ENCODE measurements at places on chromosomes 6 and 20. TPM values are rescaled to one million over a fixed set of nuclear protein-coding genes. Genes with fewer than 3 reads are reported as not detected.

C20orf202 gene
- total RNA-seq, result not detected

EYA2 gene
- total RNA-seq, result not detected

DNA sequence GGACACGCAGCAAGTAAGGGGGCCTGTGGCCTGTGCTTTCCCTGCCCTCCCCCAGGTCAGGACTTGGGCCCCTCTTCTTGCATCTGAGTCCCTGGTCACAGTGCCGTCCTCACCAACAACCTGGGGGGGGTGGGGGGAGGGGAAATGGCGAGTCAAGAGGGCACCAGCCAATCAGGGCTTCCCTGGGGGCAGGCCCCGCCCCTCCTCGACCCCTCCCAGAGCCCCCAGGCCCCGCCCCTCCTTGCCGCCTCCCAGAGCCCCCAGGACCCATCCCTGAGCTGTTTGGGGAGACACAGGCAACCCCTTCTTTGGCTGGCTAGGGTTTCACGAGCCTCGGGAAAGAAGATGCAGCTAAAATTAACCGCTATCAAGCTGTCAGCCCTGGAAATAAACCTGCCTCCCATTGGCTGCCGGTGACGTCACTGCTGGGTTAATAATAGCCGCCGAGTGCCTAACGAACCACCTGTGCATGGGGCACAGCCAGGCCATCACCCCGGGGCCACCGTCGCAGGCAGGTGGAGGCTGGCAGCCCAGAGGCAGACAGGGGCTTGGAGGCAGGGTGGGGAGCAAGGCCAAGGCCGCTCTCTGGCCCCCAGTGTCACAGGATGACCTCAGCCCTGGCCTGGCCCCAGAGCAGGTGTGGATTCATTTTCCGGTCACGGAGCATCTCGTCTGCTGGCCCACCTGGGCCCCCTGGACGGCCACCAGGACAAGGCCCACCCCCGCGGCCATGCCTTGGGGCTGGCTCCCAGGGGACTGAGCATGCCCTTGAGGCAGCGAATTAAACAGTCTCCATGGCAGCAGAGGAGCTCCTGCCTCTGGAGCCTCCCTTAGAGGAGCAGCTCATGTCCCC, 3.2 kb upstream of the EEF1A2 start:
- DNase-seq, result peak; percentile 39

DNA sequence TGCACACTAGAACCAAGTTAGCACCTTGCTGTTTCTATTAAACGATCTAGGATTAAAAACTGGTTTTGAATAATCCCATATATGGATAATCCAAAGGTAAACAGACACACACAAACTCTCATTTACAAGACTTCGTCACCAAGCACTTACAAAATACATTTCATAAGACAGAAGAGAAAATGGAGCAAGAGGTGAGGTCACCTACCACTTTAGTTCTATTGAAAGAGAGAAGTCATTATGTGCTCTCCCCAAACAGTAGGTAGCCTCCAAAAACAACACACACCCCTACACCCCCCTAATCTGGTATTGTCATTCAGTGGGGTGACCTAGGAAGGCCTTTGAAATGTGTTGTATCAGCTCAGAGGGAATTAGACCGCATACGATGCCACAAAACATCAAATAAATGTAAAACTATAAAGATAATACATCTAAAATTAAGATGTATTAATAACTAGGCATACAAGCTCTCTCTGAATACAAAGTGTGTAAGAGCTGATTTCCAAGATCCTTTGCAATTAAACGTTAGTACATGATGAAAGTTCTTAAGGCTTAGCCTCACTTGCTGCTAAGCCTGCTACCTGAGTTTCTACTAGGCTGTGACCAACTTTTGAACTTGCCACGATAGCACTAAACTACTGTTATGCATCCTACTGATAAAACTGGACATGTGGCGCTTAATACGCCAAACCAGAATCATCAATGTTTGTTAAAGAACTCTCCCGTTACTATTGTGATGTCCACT, 1.6 kb downstream of the SRPK1 start:
- DNase-seq, result no peak

- peak; percentile 51 for DNase-seq
Measured at GRCh38 chr6:99603421-99604165, 3.0 kb upstream of the PRDM13 start.

- peak; percentile 42 for DNase-seq
Measured at GRCh38 chr6:25155211-25155610, 124.0 kb upstream of the CARMIL1 start.

DNA sequence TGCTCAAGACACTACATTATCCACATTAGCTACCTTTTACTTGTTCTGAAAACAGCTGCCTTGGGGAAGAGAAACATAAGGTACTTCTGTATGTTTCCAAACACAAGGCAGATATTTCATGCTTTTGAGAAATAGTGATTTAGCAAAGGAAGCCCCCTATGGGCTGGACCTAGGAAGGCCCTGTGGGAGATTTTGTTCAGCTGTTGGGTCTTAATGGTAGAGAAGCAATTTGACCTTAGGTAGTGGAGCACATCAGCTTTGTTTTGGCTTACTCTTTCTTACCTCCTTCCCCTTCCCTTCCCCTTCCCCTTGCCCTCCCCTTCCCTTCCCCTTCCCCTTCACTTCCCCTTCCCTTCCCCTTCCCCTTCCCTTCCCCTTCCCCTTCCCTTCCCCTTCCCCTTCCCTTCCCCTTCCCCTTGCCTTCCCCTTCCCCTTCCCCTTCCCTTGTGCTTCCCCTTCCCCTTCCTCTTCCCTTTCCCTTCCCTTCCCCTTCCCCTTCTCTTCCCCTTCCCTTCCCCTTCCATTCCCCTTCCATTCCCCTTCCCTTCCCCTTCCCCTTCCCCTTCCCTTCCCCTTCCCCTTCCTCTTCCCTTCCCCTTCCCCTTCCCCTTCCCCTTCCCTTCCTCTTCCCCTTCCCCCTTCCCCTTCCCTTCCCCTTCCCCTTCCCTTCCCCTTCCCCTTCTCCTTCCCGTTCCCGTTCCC, 84.6 kb downstream of the ANKS1A start:
- peak; percentile 21 for DNase-seq

DNA sequence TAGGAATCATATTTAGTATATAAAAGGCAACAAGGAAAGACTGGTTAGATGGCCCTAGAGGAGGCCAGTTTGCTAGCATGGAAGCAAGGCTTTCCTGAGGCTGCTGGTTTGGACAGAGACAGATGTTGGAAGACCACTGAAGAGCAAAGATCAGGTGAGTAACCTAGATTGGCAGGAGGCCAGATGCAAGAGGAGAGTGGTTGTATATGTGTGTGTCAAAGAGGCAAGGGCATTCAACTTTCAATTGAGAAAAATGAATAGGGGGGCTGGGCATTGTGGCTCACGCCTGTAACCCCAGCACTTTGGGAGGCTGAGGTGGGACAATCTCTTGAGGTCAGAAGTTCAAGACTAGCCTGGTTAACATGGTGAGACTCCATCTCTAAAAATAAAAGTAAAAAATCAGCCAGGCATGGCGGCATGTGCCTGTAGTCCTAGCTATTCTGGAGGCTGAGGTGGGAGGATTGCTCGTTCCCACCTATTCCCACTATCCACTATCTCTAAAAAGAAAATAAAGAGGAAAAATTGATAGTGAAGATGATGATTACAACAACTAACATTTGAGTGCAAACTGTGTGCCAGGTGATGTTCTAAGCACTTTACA, 79.8 kb downstream of the PRDM1 start:
- DNase-seq, result peak; percentile 34

GRCh38 chr6:69816569-69816968, 19.8 kb upstream of the LMBRD1 start:
- peak; percentile 32 for DNase-seq

- peak; percentile 91 for DNase-seq
Measured at GRCh38 chr20:50931306-50932015, at the start of gene ADNP. Gene ADNP (minus strand): TSS chr20:50931437. CDS start chr20:50903996, 27,441 bp downstream.

DNA sequence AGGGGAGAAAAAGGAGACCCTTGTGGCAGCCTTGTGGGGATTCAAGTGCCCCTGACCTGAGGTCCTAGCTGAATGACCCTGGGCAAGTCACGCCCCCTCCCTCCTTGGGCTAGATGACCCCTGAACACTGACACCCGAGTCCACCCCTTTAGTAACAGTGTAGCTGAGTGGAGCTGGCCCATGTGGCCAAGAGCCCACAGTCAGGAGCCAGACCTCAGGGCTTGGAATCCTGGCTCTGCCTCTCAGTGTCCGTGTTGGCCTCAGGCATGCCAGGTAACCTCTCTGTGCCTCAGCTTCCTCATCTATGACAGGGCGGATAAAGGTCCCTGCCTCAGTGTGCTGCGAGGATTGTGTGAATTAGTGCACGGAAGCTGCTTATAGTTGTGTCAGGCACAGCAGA, 14.3 kb downstream of the IP6K3 start:
- DNase-seq, result no peak

GRCh38 chr20:4130404-4131189, 115.2 kb upstream of the RNF24 start:
- DNase-seq, result peak; percentile 92

- DNase-seq, result no peak
Measured at GRCh38 chr6:163741342-163741741, 326.8 kb downstream of the QKI start.
